ENCODE measurements at places on chromosomes 5 and 9.

- no peak for DNase-seq
These were observed 68.3 kb downstream of the SHB start for GRCh38 chr9:38000735-38001134.

DNA sequence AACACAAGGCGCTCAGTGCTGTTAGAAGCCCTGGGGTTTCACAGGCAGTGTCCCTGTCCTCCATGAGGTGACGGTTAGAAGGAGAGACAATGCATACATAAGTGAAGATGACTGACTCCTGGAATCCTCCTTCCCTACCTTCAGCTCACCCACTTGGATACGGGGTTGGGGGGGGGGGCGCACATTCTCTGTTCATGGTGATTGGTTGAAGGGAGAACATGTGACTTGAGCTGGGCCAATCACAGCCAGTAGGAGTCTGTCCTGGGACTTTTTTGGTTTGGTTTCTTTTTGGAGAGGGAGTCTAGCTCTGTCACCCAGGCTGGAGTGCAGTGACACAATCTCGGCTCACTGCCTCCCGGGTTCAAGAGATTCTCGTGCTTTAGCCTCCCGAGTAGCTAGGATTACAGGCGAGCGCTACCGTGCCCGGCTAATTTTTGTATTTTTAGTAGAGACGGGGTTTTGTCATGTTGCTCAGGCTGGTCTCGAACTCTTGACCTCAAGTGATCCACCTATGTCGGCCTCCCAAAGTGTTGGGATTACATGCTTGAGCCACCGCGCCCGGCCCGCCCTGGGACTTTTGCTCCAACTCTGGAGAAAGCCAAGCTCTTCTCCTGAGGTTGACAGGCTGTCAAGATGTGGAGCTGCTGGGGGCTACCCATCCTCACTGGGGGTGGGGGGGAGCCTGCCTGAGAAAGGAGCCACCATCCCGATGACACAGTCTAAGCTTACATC, 30.8 kb downstream of the SH3PXD2B start:
- no peak for DNase-seq

DNA sequence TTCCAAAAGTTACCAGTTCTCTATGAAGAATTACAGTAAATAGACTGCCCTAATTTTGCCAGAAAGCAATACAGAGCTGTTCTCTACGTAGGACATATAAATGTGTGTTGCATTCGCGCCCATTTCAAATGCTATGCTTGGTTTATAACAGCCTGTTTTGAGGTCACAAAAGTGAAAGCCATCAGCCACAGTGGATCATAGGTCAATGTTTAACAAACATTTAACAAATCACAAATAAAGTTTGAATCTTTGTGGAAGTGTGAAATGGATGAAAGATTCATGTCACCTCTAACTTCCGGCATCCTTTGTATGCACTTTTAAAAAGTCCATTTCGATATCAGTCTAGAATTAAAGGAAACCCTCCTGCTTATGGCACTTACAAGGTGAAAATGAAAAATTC, 371.3 kb downstream of the GLIS3 start:
- no peak for DNase-seq

DNA sequence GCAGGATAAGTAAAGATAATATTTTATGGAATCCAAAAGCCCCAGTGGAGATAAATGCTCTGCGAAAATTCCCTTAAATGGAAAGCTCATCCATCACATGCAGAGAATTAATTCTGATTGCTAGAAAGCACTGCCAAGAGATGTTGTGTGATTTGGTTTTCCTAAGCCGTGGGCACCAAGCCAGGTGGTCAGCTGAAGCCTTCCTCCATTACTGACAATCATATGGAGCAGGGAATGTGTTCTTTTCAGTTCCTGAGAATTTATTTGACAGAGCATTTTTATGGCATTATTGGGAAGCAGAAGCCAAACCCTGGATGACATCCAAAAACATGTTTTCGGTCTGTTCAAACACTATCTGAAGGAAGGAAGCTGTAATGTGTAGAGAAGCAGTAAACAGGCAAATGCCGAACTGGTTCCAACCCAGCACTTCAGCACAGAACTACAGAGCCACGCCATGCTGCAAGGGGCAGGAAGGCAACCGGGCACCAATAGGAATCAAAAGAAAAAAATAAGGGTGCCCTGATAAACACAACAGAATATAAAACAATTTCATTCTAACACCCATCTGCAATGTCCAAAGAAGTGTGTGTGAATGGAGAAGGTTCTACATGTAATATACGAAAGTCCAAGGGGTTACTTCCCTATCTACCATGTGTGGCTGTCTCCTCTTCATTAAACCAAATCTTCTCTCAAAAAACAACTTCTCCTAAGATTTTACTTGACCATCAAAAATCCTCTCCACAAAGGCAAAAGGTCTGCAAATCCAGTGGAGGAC, 12.3 kb downstream of the ARSB start:
- DNase-seq: no peak

- no peak for DNase-seq
These were observed 1974.8 kb downstream of the EFNA5 start for GRCh38 chr5:105695941-105696340.

DNA sequence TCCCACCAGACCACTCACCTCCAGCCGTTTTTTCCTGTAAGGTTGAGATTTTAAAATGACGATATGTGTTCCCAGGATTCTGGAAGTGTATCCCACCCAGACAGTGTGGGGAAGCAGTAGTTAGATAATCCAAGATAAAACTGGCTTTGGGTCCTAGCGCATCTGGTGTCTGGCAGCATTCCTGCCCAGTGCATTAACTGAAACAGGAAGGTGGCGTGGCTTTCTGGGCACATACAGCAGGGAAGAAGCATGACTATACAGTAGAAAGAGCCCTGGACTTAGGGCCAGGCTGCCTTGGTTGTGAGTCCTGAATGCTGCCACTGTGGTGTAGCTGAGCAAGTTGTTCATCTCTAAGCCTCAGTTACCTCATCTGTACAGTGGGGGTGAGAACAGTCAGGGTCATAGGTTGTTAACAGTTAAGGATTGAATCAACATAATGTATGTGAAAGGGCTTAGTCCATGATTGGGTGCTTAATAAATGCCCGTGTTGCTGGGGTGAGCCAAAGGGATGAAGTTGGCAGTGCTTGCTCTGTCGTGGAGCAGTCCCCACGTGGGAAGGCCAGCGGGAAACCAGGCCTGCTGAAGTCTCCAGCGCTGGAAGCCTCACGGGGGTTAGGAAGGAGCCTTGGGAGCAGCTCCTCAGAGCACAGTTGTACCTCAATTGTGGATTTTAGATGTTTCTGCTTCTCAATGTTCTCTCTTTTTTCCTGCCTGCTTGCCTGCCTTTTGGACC, 18.0 kb downstream of the CLTA start:
- no peak for DNase-seq

- no peak for DNase-seq
These were observed 49.3 kb downstream of the ZFAND5 start for GRCh38 chr9:72315510-72316311.

- DNase-seq: no peak
These were observed 29.9 kb upstream of the MTMR12 start for GRCh38 chr5:32342656-32343055.

- DNase-seq: no peak
These were observed 723.2 kb downstream of the TLE4 start for GRCh38 chr9:80294955-80295354.

DNA sequence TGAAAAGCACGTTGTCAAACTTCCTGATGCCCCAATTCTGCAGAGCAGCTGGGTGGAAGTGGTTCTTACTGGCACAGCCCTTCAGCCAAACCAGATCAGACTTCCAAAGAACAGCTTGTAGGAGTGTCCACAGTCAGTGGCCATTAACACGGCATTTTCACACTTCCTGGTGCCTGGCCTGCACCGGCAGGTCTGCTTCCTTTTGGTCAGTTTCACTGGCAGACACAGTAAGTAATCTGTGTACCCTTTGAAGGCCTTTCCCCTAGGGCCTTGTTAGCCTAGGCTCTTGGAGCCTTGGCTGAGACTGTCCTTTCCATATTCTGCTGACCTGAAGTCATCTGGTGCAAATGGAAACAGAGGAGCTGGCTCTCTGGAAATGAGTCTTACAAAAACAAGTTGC, 297.5 kb upstream of the TNC start:
- no peak for DNase-seq

GRCh38 chr9:129803676-129804060, 684 bp downstream of the TOR1B start:
- DNase-seq: no peak

DNA sequence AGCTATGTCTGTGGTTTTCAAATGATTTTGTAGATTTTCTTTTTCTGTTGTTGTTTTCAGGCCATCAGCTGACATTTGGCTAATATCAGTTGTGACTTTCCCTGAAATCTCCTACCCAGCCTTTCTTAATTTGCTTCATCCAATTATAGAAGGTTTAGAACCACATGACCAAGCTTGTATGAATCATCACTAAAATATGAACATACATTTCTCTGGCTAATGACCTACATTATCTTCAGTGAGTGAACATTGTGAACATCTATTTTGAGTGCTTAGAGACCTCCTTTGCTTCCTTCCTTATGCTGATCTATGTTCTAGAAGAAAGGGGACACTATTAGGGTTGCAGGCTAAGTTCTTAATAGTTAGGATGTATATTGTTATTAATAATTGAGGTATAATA, 532.5 kb downstream of the RAB3C start:
- DNase-seq: no peak

DNA sequence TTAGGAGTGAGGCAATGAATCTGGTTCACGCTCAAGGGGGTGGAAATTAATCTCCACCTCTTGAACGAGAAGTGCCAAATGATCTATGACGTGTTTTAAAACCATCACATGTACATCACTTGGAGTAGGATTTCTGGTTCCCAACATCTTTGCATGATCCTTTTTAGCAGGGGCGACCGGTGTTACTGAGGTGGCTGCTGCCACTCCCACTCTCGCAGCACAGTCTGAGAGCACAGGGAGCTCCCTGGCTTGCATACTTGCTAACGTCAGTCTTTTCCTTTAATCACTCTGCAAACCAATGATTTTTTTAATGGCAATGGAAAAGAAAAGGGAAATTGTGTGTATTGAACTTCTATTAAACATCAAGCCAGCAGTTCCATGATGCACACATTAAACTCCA, 624.4 kb downstream of the IRX1 start:
- DNase-seq: no peak

DNA sequence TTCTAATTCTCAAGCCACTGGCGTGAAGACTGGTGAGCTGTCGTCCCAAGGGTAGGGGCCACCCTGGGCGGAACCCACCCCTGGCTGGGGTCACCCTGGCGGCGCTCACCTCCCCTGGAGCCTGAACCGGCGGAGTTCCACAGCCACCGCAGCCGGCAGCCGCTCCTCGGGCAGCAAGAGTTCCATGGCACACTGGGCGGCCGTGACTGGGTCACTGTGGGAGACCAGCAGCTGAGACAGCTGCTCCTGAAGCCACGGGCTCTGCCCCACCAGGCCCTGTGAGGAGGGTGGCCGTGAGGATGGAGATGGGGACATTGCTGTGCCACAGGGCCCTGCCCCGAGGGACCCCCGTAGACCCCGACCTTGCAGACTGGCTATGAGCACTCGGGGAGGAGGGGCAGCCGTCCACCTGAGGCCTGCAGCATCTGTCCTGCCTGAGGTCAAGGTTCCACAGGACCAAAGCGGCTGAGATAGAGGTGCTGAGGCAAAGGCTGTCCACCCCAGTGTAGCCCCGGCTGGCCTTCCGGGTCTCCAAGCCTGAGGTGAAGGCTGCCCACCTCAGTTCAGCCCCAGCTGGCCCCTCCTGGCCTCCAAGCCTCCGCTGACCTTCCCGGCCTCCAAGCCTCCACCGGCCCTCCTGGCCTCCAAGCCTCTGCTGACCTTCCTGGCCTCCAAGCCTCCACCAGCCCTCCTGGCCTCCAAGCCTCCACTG, 50.6 kb upstream of the NRARP start:
- no peak for DNase-seq

- no peak for DNase-seq
These were observed 411.0 kb downstream of the MAT2B start for GRCh38 chr5:163916376-163916775.

- DNase-seq: no peak
These were observed 265.4 kb upstream of the VLDLR start for GRCh38 chr9:2356041-2356790.

GRCh38 chr5:89878140-89879132, 531.1 kb downstream of the CETN3 start:
- DNase-seq: no peak

DNA sequence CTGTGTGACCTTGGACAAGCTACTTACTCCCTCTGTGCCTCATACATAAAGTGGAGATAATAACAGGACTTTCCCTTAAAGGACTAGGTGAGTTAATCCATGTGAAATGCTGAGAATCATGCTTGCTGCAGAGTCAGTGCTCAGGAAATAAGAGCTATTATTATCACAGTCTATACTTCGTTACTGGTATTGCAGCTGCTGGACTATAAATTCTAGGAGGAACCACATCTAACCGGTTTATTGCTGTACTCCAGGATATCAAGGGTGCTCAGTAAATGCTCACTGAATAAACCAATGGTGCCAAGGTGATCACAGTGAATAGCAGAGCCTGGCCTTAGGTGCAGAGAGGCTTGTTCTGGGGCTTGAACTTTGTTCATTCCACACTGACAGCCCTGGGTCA, 69.3 kb downstream of the HSPA4 start:
- DNase-seq: no peak

GRCh38 chr5:66540078-66540477, 56.1 kb upstream of the MAST4 start:
- DNase-seq: no peak

GRCh38 chr9:101326035-101326434, 58.8 kb downstream of the BAAT start:
- DNase-seq: no peak

DNA sequence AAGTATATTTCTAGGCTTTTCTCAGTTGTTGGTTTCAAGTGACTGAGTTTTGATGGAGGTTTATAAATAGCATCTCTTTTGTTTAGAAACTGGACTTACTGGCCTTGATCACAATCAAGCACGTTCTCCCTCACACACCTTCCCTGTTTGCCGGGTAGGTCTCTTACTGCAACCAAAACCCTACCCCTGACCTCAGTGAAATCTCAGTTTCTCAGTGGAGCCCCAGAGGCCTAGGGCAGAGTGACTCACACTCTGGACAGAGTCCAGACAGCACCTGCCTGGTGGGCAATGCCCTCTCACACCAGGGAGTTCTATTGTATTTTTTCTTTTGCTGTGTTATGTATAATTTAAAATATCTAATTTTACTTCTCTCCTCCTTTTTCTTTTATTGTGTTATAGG, 48.4 kb upstream of the EPB41L4B start:
- DNase-seq: no peak

- no peak for DNase-seq
These were observed 33.2 kb downstream of the SLC36A1 start for GRCh38 chr5:151480384-151481293.

DNA sequence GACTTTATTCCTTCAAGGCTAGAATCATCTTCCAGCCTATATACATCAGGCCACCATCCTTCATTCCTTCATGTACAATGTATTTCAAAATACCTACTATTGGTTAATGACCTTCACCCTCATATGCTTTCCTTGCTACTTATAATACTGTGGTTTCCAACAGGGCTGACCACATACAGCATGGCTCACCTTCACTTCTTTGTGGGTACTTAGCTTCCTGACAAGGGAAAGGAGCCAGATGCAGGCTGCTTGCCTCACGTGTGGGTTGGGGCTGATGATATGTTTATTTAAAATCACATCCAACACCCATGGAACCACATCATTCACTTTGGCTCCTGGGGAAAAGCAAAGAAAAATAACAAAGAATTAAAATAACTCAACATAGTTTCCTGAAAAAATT, 63.9 kb upstream of the OR2K2 start:
- DNase-seq: no peak
